ENCODE measurements at places on chromosomes 7 and 10. TPM values are rescaled to one million over a fixed set of nuclear protein-coding genes. Genes with fewer than 3 reads are reported as not detected.

SMNDC1 gene
- 39.2 TPM for total RNA-seq

ERVW-1 gene
- not detected for total RNA-seq

PRR15 gene
- total RNA-seq, result not detected

ACHE gene
- 0.34 TPM for total RNA-seq

KIAA1549 gene
- total RNA-seq, result 1.1 TPM

SFTPA1 gene
- total RNA-seq, result not detected

NPFFR1 gene
- total RNA-seq, result 0.03 TPM

MMD2 gene
- not detected for total RNA-seq

ZNF138 gene
- 12.5 TPM for total RNA-seq

STAG3 gene
- 31.1 TPM for total RNA-seq

SYT15B gene
- total RNA-seq, result not detected

LRRC18 gene
- total RNA-seq, result 0.25 TPM

OPALIN gene
- total RNA-seq, result not detected

RBM20 gene
- 0.17 TPM for total RNA-seq

SLC26A4 gene
- 0.97 TPM for total RNA-seq

CAV1 gene
- 0.23 TPM for total RNA-seq

GIMAP6 gene
- 130 TPM for total RNA-seq

C10orf67 gene
- not detected for total RNA-seq

HOXA1 gene
- 1.0 TPM for total RNA-seq

H2BK1 gene
- 1.6 TPM for total RNA-seq

EGR2 gene
- 1.4 TPM for total RNA-seq

STAMBPL1 gene
- total RNA-seq, result 48.3 TPM

PLEKHS1 gene
- total RNA-seq, result not detected

SERPINE1 gene
- 0.51 TPM for total RNA-seq

ZNF282 gene
- 26.2 TPM for total RNA-seq

MRPS16 gene
- 78.4 TPM for total RNA-seq

IDE gene
- 18.2 TPM for total RNA-seq

NANOS1 gene
- 0.55 TPM for total RNA-seq

SCIN gene
- 0.77 TPM for total RNA-seq

EBF3 gene
- total RNA-seq, result not detected

LRRD1 gene
- not detected for total RNA-seq

FAM180A gene
- not detected for total RNA-seq

FIS1 gene
- 106 TPM for total RNA-seq

ZNF777 gene
- total RNA-seq, result 14.1 TPM

TMEM178B gene
- 0.06 TPM for total RNA-seq

TIMM23 gene
- 43.8 TPM for total RNA-seq

PARD3 gene
- total RNA-seq, result 0.48 TPM

PDE6C gene
- not detected for total RNA-seq

NPSR1 gene
- total RNA-seq, result not detected

TET1 gene
- total RNA-seq, result 4.1 TPM

GTF2IRD2 gene
- total RNA-seq, result 17.7 TPM

ATOH7 gene
- not detected for total RNA-seq

PRKCQ gene
- 61.2 TPM for total RNA-seq

SEMA4G gene
- total RNA-seq, result 0.54 TPM

AZGP1 gene
- not detected for total RNA-seq

MYH16 gene
- not detected for total RNA-seq

NEUROD6 gene
- not detected for total RNA-seq

HHEX gene
- 0.37 TPM for total RNA-seq

EMX2 gene
- total RNA-seq, result not detected

Data from activated naive CD8-positive, alpha-beta T cell treated with anti-CD3 and anti-CD28 coated beads, Interleukin-2, amount 10 ng/mL, durations not matched to agents 7 days and 5 days (primary cell).